ENCODE measurements at places on chromosomes 1 and 21.

GRCh38 chr1:193083365-193084088, 21.7 kb downstream of the GLRX2 start:
- no peak for DNase-seq

GRCh38 chr1:31761883-31762282, 2.3 kb downstream of the ADGRB2 start:
- no peak for DNase-seq

GRCh38 chr1:177228693-177229065, 57.9 kb downstream of the BRINP2 start:
- DNase-seq = no peak

- DNase-seq = no peak
Observed at GRCh38 chr1:21251773-21252471, 38.3 kb downstream of the ECE1 start.

- DNase-seq = no peak
Observed at GRCh38 chr21:28072601-28073000, 920.1 kb downstream of the LTN1 start.

DNA sequence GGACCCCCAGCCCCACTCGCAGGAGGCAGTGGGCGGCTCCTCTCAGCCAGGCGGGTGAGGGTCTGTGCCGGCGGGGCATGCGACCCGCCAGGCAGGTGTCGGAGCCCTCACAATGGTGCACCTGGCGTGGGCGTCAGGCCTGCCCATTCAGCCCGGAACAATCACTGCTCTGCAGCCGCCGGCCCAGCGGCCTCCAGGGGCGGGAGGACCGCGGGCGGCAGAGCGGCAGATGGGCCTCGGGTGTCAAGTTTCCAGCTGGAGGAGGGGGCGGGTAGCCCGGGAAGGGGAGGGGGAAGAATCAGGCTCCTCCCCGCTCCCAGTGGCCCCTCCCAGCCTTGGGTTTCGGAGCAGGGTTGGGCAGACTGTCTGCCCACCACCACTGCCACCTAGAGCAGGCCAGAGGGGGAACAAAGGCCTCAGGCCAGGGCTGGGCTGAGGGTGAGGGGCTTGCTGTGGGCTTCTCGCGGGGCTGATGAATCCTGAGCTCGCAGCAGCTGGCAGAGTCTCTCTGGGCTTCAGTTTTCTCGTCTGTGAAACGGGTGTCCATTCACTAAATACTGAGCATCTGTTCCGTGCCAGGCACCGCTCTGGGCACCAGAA, 39.5 kb upstream of the CASZ1 start:
- DNase-seq = no peak

GRCh38 chr1:44151808-44152207, 10.4 kb upstream of the KLF18 start:
- DNase-seq = no peak

DNA sequence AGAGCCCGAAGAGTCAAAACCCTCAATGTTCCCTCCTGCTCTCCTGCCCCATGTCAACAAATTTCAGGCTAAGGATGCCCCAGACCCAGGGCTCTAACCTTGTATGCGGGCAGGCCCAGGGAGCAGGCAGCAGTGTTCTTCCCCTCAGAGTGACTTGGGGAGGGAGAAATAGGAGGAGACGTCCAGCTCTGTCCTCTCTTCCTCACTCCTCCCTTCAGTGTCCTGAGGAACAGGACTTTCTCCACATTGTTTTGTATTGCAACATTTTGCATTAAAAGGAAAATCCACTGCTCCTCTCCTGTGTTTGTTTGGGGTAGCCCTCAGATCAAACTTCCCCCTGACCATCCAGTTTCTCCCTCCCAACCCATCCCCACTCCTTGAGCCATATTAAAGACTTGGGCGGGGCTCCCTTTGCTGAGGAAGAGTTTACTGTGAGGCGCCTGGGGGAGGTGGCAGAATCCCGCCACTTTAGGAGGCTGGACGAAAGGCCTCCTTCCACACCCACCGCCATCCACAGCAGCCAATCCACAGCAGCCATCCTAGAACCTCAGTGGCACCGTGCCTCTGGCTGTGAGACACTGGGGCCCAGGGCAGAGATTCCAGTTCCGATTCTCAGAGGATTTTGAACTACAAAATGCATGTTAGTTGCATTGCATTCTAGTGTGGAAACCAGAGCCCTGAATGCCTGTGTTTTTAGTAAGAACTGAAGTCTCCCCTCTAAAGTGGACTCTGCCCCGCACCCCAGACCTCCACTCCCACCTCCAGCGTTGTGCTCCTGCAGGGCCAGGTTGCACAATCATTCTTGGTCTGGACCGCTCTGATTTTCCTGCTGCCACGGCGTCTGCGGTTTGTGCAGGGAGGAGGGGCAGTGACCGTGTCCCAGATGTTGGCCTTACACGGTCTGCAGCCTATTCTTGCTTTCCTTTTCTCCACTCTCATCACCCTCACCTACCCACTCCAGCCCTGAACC, 3.0 kb downstream of the OLFML3 start:
- DNase-seq = no peak

DNA sequence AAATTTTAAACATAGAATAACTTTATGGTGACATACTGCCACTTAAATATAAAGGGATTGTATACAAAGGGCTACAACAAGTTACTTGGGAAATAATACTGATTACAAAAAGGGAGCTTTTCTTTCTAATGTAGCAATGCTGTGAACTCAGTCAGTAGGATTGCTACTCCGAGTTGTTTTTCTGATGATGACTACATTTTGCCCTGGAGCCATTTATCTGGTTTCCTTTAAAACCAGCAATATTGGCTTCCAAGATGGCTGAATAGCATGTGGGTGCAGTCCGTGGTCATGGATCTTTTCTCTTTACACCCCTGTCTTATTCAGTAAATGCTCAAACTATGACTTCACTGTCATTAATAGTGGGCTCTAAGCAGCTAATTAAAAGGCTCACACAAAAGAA, 92.6 kb upstream of the NEK7 start:
- no peak for DNase-seq

All from Panc1 (cell line).